Gastroesophageal sphincter (tissue), 4 donors: ENCODE measurements at places on chromosomes 2 and 18. TPM values are rescaled to one million over a fixed set of nuclear protein-coding genes. Genes with fewer than 3 reads are reported as not detected.

- ATAC-seq, result no peak
Measured at GRCh38 chr2:6353669-6354068, 512.0 kb downstream of the CMPK2 start.

DNA sequence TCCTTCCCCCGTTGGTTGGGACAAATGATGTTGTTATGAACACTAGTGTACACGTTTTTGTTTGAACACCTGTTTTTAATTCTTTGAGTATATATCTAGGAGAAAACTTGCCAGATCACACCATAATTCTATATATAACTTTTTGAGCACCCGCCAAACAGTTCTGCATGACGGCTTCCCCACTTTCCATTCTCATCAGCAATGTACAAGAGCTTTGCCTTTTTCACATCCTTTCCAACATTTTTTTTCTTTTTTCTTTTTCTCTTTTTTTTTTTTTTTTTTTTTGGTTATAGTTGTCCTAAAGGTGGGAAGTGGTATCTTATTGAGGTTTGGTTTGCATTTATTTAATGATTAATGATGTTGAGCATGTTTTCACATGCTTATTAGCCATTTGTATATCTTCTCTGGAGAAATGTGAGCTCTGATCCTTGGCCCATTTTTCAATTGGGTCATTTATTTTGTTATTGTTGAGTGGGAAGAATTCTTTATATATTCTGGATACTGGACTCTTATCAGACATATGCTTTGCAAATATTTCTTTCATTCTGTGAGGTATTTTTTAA lies 86.9 kb upstream of the ZC3H15 start:
- no peak for ATAC-seq

Gene GCG
- total RNA-seq, result not detected

DNA sequence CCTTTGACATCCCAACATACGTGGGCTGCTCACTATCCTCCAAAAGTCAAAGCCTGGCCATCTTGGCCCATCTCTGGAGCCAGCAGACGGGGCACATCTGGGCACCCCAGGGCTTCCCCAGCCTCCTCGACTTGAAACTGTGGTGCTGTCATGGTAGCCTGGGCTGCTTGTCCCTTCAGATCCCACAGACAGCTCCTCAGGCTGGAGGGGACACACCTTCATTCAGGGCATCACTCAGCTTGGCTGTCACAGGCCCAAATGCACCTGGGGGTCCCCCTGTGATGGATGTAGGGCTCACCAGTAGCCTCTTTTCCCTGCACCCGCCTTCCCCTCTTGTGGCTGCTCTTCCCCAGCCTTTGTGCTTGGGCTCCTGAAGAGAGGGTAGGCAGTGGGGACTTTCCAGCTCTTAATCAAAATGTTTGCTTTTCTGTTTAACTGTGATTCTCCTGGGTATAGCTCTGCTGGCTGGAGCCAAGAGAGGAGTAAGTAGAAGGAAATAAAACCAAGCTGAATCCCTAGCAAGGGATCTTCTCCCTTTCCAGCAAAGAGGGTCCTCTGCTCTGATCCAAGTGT lies 92.3 kb downstream of the GYPC start:
- no peak for ATAC-seq

GRCh38 chr2:134670955-134671354 lies 47.8 kb downstream of the TMEM163 start:
- ATAC-seq, result no peak

DNA sequence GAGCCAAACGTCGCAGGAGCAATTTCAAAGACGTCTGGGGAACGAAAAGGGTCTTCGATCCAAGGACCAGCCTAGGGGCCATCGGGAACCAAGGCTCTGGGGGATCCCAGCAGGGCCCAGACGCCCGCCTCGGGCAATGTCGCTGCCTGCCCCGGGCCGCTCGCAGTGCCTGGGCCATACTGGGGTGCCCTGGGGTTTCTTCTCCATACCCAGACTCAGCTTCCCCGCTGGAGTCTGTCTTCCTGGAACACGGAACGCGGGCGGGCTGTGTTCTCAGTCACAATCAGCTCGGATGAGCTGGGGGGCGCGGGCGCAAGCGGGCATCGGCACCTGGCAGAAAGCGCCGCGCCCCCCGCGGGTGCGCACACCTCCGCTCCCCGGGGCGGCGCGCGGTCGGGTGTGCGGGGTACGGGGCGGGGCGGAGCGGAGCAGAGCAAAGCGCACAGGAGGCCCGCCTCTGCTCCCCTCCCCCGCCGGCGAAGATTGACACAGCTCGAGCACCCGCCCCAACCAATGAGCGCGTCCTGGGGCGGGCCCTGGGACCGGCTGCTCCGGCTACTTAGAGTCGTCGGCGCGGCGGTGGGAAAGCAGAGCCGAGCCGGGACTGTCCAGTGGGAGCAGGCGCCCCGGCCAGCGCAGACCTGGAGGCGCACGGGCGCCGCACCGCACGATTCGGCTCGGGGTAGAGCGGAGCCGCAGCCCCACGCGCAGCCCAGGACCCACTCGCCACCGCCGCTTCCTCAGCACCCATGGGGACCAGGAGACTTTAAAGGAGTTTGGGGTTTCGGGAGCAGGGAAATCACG lies at the start of gene LRATD1:
LRATD1 (plus strand) TSS at position 585 of the 804 bp plus-strand sequence. CDS start 1,263 bp downstream, outside the sequence.
- peak; percentile 91 for ATAC-seq

DNA sequence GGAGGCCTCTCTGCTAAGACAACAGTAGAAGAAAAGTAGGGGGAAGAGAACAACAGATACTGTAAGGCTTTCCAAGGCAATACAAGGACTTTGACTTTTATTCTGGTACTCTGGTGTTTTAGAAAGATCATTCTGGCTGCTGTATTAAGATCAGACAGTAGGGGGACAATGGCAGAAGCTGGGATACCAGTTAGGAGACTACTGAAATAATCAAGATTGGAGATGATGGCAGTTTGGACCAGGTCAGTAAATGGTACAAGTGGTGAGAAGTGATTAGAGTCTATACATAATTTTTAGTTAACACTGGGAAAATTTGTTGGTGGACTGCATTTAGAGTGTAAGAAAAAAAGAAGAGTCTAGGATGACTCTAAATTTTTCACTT lies 139.7 kb downstream of the ROCK1 start:
- ATAC-seq, result no peak

Gene BMP10
- total RNA-seq, result not detected

DNA sequence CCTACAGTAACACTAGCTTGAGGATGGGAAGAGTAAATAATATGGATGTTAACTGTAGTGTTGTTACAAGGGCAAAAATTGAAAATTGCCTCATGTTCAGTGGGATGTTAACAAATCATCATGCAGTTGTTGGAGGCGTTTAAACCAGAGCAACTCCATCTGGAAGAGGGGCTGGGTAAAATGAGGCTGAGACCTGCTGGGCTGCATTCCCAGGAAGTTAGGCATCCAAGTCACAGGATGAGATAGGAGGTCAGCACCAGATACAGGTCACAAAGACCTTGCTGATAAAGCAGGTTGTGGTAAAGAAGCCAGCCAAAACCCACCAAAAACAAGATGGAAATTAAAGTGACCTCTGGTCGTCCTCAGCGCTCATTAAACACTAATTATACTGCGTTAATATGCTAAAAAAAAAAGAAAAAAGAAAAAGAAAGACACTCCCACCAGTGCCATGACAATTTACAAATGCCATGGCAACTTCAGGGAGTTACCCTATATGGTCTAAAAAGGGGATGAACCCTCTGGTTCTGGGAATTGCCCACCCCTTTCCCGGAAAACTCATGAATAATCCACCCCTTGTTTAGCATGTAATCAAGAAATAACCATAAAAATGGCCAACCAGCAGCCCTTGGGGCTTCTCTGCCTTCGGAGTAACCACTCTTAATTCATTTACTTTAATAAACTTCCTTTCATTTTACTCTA lies 101.4 kb downstream of the MYO5B start:
- no peak for ATAC-seq

GRCh38 chr18:13240060-13240725 lies 21.6 kb downstream of the LDLRAD4 start:
- no peak for ATAC-seq

- ATAC-seq, result no peak
Measured at GRCh38 chr18:62690236-62690815, 25.0 kb upstream of the PHLPP1 start.

DNA sequence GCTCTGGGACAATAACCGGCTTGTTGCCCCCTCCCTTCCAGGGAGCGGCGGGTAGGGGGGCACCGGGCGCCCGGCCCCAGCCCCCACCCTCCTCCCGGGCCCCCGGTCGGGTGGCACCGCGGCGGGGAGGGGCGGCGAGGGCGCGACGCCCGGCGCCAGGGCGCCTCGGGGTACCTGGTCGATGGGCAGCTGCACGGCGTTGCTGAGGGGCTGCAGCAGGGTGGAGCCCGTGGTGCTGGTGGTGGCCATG lies 193 bp downstream of the MBOAT2 start:
- ATAC-seq, result no peak

Gene HTRA2
- 25.8 TPM for total RNA-seq

Gene RND3
- total RNA-seq, result 57.2 TPM

DNA sequence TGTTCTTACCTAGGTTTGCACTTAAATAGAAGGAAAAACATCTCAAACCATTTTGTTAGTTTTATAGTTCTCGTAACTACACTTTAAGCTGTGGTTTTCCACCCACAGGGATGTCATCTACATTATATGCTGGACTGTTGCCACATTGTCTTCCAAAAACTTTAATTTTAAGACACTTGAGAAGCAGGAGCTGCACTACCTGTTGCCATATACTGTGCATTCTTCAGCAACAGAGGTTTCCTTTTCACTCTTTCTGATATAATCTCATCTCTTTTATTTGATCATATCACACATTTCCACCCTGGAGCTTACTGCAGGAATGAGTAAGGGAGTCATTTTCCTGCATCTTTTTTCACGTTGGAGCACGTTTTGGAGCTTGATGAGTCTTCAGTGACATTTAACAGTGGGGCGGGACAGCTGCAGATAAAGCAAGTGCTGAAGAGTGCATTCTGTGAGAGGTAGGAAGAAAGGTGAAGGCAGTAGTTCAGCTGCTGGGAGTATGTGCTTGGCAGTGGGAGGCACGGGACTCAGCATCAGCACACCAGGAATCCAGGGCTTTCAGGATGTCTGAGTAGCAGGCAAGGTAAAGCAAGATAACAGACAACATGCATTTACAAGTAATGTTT lies 3.8 kb downstream of the LIMS1 start:
- ATAC-seq, result no peak

- peak; percentile 76 for ATAC-seq
Measured at GRCh38 chr18:44742718-44743311, 62.1 kb downstream of the SETBP1 start.

- no peak for ATAC-seq
Measured at GRCh38 chr2:168166902-168167510, 80.4 kb downstream of the STK39 start.

DNA sequence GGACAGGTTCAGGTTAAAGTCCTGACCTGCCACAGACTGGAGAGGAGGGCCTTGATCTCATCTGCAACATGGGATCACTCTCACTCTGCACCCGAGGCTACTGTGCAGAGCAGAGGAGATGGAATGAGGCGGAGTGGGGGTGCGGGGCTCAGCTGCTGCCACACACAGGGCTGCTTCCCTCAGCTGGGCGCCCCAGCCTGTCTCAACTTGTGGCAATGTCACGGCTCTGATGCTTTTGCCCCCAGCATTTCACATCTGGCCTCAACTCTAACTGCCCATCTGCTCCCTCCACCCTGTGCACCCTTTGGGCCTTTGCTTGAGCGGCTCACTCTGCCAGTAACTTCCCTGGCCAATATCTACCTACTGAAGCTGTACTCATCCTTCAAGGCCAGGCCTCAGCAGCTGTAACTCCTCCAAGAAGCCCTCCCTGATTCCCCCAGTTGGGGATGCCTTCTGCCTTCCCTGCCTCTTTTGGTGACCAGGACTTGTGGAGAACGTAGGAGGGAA lies 70.3 kb downstream of the POLR1A start:
- no peak for ATAC-seq

- no peak for ATAC-seq
Measured at GRCh38 chr2:144643537-144644336, 123.8 kb upstream of the ZEB2 start.

GRCh38 chr18:39491408-39491807 lies 1925.8 kb upstream of the CELF4 start:
- ATAC-seq, result no peak

DNA sequence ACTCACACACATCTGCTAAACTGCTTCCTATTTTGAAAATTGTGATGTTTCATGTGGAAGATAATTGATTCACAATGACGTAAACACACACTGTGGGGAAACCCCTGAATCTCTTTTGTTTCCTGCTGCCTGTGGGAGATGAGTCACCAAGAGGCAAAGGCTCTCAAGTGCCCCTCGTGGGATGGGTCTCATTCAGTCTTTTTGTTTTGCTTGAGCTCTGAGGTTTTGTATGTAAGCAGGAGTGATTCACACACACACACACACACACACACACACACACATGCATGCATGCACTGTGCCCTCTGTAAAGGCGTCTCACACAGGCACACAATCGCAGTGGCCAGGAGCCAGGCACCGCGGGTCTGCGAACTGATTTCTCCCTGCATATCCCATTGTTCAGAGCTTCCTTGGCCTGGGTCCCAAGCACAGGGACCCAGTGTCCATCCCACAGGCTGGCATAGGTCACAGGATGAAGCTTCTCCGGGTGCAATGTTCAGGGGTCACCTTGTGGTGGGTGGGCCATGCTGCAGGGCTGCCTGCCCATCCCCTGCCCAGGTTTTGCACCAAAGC lies 12.1 kb upstream of the ARHGEF4 start:
- ATAC-seq, result no peak

Gene KCNK3
- total RNA-seq, result 7.0 TPM

Gene RGPD3
- total RNA-seq, result 0.40 TPM
